ENCODE measurements at places on chromosomes 1 and 21. TPM values are rescaled to one million over a fixed set of nuclear protein-coding genes. Genes with fewer than 3 reads are reported as not detected.

DNA sequence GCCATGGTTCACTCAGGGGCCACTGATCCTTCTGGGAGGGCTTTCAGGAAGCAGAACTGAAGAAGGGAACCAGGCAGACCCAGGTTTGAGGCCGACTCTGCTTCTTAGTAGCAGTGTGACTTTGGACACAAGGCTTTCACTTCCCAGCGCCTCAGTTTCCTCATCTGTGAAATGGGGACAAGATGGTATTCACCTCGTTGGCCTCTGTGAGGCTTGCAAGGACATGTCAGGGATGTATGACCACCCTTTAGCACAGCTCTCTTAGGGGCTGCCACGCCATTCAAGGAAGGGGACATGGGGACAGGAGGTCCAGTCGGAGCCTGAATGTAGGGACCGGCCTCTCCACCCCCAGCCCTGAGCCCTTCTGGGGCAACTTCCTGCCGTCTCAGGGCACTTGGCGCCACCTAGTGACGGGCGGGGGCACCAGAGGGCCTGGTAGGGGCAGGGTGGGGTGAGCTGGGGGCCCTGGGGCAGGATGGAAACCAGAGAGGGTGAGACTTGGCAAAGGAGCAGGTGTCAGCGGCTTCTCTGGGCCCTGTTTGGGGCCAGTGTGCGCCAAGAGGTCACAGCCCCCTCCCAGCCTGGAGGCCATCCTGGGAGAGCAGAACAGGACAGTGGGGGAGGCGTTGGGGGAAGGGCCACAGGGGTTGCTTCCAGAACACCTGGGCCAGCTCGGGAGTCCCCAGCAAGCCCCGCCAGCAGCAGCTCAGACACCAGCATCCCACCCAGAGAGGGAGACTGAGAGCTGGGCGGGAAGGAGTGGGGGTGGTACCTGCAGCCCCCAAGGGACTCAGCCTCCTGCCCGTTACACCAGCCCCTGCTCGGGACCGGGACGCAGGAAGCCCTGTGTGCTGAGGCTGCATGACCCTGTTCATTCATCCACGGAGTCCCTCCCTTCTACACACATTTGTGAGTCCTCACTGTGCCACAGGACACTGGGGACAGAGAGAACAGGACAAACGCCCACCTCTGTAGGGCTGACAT lies 102.5 kb upstream of the TARDBP start:
- peak; percentile 85 for DNase-seq
- peaks cover 16% of the 10 kb centered on the region for H3K27me3 ChIP-seq
- H3K36me3 ChIP-seq = peaks cover 3% of the 10 kb centered on the region
- no peaks in the 10 kb centered on the region for H3K4me1 ChIP-seq

DNA sequence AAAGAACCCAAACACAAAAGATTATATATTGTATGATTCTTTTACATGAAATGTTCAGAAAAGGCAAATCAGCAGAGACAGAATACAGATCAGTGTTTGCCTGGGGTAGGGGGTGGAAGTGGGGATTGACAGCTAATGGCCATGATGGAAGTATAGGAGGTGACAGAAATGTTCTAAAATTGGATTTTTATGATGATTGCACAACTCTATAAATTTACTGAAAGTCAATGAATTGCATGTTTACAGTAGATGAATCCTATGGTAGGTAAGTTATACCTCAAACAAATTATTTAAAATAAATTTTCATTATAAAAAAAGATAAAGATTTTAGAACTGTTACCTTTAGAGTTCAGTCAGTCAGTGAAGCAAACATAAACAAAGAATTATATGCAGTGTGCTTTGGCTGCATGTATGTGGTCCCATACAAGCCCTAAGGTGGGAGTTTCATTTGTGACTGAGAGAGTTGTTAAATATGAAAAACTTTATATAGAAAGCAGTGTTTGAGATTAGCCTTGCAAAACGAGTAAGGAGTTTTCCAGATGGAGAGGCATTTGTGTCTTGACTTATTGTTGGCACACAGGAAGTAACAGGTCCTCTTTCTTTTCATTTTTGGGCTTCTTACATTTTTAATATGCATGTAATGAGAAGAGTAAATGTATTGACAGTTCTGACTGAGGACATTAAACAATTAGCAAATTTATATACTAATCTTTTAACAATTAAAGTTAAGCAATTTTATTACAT lies 115.6 kb upstream of the KIAA1614 start:
- H3K36me3 ChIP-seq = no peaks in the 10 kb centered on the region
- H3K27me3 ChIP-seq = no peaks in the 10 kb centered on the region
- peaks cover 16% of the 10 kb centered on the region for H3K4me1 ChIP-seq
- no peak for DNase-seq

ELF3 gene
- 0.36 TPM for total RNA-seq

OR2L5 gene
- not detected for total RNA-seq

GRCh38 chr1:20982316-20982715 lies 194.4 kb downstream of the EIF4G3 start:
- no peaks in the 10 kb centered on the region for H3K36me3 ChIP-seq
- H3K27me3 ChIP-seq = no peaks in the 10 kb centered on the region
- DNase-seq = no peak
- H3K4me1 ChIP-seq = peaks cover 19% of the 10 kb centered on the region

DNA sequence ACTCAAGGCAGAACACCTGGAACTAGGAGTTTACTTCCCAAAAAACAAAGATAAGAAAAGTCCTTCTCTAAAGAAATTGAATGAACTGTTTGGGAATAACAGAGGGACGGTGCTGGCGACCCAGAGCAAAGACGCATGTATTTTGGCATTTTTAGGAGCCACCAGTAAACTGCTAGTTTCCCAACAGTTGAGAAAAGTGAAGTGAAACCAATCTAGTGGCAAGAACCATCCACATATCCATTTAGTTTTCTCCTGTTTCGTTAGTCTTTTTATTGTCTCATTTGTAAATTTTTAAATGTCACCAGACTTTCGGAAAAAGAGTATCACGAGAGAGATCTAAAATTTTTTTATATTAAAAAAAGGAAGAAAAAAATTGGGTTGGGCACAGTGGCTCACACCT lies 30.2 kb downstream of the ODF2L start:
- no peak for DNase-seq
- H3K4me1 ChIP-seq = peaks cover 5% of the 10 kb centered on the region
- H3K36me3 ChIP-seq = peaks cover 10% of the 10 kb centered on the region
- no peak overlapping the region for H3K4me3 ChIP-seq
- H3K27me3 ChIP-seq = no peaks in the 10 kb centered on the region

GRCh38 chr21:35343046-35343819 lies 294.1 kb upstream of the RUNX1 start:
- H3K4me3 ChIP-seq = no peak overlapping the region
- no peaks in the 10 kb centered on the region for H3K36me3 ChIP-seq
- DNase-seq = no peak
- H3K4me1 ChIP-seq = no peaks in the 10 kb centered on the region
- H3K27me3 ChIP-seq = peaks cover 2% of the 10 kb centered on the region

GRCh38 chr1:156705321-156705917 lies at the start of gene CRABP2:
TSS of gene CRABP2 (minus strand) at chr1:156705583. CDS start at chr1:156705446, 137 bp downstream.
- peak within 1 kb of the TSS; percentile 81 for H3K4me3 ChIP-seq
- no peaks in the 10 kb centered on the region for H3K27me3 ChIP-seq
- DNase-seq = no peak
- peaks cover 72% of the 10 kb centered on the region for H3K4me1 ChIP-seq
- H3K27ac ChIP-seq = peak within 1 kb of the TSS; percentile 85
- peaks cover 3% of the 10 kb centered on the region for H3K36me3 ChIP-seq

DNA sequence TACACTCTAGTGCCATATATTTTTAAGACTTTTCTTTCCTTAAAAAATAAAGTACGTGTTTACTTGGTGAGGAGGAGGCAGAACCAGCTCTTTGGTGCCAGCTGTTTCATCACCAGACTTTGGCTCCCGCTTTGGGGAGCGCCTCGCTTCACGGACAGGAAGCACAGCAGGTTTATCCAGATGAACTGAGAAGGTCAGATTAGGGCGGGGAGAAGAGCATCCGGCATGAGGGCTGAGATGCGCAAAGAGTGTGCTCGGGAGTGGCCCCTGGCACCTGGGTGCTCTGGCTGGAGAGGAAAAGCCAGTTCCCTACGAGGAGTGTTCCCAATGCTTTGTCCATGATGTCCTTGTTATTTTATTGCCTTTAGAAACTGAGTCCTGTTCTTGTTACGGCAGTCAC lies 25.2 kb downstream of the PSEN2 start:
- no peak for DNase-seq
- no peaks in the 10 kb centered on the region for H3K27me3 ChIP-seq
- no peak overlapping the region for H3K4me3 ChIP-seq

LYST gene
- total RNA-seq = 16.0 TPM

HSD3B1 gene
- not detected for total RNA-seq

- DNase-seq = no peak
- no peaks in the 10 kb centered on the region for H3K27me3 ChIP-seq
- H3K27ac ChIP-seq = no peak overlapping the region
- peaks cover 41% of the 10 kb centered on the region for H3K36me3 ChIP-seq
These were observed 103.6 kb downstream of the SCMH1 start for GRCh38 chr1:41138549-41138948.

ADCY10 gene
- 0.07 TPM for total RNA-seq

DNA sequence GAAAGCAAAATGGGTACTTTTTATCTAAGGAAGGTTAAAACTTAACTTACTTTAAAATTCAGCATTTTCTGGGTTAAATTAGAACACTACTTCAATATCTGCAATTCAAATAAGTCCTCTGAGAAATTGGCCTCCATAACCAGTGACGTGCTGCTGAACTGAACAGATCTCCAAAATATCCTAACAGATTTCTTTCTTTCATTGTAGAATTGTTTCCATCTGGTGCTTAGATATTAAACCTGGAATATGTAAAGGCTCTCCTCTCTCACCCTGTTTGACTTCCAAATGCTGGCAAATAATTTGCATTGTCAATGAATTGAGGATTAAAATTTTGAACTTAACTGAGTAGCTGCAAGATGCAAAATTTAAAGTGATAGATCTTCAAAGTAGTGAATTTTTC lies 316.9 kb upstream of the CXADR start:
- no peaks in the 10 kb centered on the region for H3K4me1 ChIP-seq
- no peak overlapping the region for H3K27ac ChIP-seq
- no peak overlapping the region for H3K4me3 ChIP-seq
- no peaks in the 10 kb centered on the region for H3K36me3 ChIP-seq
- peaks cover 6% of the 10 kb centered on the region for H3K27me3 ChIP-seq

- peaks cover 21% of the 10 kb centered on the region for H3K27me3 ChIP-seq
- H3K4me3 ChIP-seq = no peak overlapping the region
- H3K36me3 ChIP-seq = no peaks in the 10 kb centered on the region
- H3K4me1 ChIP-seq = no peaks in the 10 kb centered on the region
- DNase-seq = no peak
- H3K27ac ChIP-seq = no peak overlapping the region
These were observed 17.4 kb upstream of the GRHL3 start for GRCh38 chr1:24301785-24302175.
